ENCODE measurements at places on chromosomes 12 and 14.

DNA sequence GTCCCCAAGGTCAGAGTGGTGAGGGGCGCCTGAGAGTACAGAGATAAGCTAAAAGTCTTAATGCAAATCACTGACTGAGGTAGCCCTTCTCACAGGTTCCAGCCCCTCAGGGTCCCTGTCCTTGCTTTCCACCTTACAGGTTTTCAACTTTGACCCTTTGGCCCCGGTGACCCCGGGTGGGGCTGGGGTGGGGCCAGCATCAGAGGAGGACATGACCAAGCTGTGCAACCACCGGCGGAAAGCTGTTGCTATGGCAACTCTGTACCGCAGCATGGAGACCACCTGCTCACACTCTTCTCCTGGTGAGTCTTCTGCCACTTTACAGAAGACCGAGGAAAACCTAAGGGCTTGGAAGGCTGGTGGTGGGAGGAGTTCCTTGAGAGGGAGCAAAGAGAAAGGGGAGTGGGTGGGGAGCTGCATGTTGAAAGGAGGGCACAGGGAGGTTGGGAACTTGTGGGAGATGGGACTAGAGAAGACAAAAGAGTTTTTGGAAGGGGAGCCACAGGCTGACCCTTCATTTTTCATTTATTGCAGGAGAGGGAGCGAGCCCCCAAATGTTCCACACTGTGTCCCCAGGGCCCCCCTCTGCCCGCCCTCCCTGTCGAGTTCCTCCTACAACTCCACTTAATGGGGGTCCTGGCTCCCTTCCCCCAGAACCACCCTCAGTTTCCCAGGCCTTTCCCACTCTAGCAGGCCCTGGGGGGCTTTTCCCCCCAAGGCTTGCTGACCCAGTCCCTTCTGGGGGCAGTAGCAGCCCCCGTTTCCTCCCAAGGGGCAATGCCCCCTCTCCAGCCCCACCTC is 2.4 kb downstream of the MBD6 start:
- DNase-seq, result no peak

- DNase-seq, result no peak
Observed at GRCh38 chr12:120228041-120228290, 27.1 kb upstream of the RPLP0 start.

DNA sequence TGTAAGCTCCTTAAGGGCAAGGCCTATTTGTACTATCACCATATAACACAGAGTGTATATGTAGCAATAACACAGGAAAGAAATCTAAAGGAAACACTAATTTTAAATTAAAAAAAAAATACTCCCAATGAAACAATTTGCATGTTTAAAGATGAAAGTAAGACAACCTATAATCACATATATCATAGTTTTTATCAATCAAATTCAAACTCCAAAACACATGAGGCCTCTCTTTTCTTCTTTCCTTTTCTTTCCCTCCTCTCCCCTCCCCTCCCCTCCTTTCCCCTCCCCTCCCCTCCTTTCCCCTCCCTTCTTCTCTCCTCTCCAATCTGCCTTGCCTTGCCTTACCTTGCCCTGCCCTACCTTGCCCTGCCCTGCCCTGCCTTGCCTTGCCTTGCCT is 405.8 kb upstream of the RPL10L start:
- no peak for DNase-seq

- DNase-seq, result peak; percentile 71
Observed at GRCh38 chr14:58639842-58640484, 2.2 kb downstream of the DACT1 start.

DNA sequence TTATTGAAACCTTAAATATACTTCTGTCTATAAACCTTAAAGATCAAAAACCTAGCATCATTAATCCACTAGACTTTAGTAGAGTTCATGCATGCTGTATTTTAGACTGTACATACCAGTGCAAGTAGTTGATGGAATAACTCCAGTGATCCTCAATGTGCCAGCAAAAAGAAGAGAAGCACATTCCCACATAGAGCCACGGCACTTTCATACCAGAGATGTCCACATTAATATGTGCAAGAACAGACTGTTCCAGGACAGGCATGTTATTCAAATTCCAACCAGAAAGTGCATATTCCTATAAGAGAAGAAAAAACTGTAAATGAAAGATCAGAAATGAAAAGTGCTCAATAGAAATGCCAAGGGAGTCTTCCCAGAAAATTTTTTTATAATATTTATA is 55.0 kb downstream of the KDM5A start:
- no peak for DNase-seq

- no peak for DNase-seq
Observed at GRCh38 chr12:6387541-6387940, 3.6 kb downstream of the LTBR start.

DNA sequence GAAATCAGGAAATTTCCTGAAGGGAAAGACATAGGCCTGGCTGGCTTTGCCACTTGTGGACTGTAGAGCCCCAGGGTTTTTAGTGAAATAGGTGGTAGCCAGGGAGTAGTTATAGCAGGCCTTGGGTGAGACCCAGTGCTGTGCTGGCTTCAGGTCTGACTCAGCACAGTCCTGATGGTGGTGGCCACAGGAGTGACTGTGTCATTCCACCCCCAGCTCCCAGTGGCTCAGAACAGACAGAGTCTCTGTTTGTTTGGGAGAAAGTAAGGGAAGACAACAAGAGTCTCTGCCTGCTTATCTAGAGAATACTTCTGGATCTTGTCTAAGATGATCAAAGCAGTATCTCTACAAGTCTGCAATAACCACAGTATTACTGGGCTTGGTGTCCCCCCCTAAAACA is 27.5 kb upstream of the OR6J1 start:
- no peak for DNase-seq

- no peak for DNase-seq
Observed at GRCh38 chr14:106134886-106135285, 608.5 kb downstream of the TMEM121 start.

GRCh38 chr12:124588751-124589267 is 21.4 kb upstream of the NCOR2 start:
- DNase-seq, result no peak

DNA sequence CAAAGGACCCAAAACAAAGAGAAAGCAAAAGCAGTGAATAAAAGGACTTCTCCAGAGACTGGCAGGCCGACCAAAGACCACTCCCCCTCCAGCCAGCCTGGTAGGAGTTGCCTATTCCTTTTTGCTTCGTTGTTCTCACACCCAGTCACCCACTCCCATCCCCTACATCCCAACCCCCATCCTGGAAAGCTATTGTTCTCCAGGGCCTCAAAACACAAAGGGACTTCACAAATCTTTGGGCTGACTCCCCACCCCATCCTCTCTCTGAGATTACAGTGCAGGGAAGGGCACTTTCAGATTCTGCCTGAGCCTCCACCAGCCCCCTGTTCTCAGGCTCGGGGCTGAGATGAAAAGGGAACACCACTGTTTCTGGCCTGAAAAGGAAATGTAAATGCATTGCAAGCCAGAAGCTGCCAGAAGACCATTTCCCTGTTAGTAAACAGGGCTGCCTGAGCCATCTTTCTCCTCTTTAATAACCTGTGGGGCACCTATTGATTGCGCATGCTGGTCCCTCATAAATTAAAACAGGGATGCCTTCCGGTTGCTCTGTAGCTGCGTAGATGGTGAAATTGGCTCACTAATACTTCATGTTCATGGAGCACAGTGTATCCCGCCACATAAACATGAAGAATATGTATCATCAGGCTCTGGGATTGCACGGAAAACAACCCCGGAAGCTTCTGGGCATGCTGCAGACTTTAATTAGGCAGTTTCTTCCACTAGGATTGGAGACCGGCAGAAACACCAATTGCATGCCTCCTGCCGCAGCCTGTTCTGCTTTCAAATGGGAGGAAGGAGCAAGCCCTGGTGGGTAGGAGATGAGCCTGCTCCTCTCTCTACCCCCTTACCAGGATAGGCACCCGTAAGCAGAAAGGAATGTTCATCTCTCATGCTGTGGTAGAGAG is 130.3 kb upstream of the FUT8 start:
- DNase-seq, result peak; percentile 76

- no peak for DNase-seq
Observed at GRCh38 chr14:58771016-58771415, 133.3 kb downstream of the DACT1 start.

DNA sequence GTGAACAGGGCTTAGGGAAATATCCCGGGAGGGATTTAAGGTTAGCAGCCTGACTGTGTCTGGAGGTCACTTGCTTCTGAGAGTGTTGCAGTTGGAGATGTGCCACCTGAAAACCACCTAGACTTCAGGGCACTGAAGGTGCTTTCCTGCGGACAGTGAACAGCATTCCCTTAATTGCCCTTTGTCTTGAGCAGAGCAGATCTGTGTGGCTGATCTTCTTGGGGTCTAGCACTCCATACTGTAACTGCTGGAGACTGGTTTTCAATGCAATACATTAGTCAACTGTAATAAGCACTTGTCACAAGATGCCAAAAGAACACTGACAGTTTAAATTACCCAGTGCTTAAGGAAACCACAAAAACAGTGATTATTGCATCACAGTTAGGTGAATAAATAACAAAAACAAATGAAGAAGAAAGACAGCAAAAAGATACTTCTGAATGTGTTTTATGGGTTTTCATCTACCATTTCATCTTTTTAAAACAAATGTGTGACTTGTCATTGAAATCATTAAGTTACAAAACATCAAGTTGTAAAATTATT is 111.8 kb downstream of the PRIMA1 start:
- DNase-seq, result no peak

DNA sequence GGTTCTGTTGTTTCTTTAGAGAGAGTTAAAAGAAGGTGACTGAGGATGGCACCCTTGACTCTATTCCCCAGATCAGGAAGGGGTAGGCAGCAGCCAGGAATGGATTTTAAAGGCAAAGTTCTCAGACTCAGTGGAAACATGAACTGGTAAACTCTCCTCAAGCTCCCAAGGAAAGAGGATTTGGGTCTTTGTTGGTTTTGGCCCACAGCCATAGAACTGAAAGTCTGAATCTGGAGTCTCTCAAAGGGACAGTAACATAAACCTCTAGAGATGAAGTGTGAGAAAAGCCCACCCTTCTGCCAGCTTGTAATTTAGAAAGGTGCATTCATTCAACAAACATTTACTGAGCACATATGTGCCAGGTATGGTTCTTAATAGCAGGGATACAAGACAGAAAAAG is 28.6 kb upstream of the BLTP3B start:
- DNase-seq, result no peak

DNA sequence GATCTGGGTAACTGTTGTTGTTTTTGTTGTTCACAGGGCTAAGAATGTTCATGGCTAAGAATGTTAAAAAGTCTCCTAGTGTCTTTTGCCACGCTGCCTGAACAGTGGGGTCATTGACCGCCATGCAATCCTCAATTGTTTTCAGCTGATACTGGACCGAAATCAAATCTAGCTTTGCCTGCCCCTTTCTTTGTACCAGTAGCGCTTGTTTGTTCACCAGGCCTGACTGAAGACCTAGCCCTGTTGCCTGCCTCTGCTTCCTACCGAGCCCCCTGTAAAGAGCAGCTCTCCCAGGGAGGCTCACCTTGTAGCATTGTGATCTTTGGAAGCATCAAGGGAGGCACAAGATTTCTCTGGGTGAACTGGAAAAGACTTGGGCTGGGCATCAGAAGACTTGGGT is 6.7 kb downstream of the PSEN1 start:
- no peak for DNase-seq

DNA sequence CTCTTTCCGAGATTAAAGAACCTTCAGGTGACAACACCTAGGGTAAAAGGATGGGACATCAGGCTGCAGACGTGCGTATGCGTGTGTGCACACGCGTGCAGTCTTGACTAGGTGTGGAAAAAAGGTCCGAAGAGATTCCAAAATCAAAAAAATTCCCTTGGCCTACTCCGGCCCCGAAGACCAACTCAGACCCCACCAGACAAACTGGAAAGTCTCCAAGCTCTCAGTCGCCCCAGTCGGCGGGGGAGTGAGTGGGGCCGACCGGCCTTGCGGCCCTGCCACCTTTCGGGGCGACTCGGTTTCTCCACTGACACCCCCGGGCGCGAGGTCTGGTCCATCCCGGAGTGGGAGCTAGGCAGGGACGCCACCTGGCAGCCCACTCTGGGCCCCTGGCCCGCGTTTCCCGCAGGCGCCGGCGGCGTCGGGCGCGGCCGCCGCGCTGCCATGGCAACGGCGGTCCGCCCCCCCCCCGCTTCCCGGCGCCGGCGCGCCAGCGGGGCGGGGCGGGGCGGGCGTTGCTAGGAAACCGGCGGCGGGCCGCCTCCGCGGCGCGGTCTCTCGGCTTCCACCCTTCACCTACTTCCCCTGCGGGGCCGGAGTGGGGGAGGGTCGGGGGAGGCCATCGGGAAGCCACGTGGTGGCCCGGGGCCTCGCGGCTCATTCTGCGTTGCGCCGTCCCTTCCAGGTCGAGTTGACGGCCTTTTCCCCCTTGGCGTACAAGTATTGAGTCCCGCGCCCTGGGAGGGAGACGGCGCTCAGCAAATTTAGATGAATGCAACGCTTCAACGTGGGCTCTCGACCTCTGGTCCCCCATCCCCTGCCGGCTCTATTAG is 253.1 kb downstream of the EFCAB11 start:
- peak; percentile 95 for DNase-seq

- no peak for DNase-seq
Observed at GRCh38 chr12:121610239-121611149, 15.8 kb upstream of the ORAI1 start.

DNA sequence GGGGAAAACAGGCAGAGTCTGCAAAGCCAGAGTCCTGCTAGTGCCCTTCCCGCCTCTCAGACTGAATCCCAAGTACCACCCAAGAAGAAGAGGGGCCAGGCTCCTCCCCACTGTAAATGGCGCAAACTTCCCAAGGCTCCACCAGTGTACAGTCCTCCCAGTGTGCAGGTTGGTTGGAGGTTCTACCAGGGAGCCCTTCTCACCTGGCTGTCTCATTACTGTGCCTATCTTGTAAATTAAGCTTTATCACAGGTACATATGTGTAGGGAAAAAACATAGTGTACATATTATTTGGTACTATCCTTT is 189.7 kb downstream of the FSCB start:
- DNase-seq, result no peak

- DNase-seq, result no peak
Observed at GRCh38 chr14:36493761-36494160, 26.3 kb downstream of the NKX2-1 start.

DNA sequence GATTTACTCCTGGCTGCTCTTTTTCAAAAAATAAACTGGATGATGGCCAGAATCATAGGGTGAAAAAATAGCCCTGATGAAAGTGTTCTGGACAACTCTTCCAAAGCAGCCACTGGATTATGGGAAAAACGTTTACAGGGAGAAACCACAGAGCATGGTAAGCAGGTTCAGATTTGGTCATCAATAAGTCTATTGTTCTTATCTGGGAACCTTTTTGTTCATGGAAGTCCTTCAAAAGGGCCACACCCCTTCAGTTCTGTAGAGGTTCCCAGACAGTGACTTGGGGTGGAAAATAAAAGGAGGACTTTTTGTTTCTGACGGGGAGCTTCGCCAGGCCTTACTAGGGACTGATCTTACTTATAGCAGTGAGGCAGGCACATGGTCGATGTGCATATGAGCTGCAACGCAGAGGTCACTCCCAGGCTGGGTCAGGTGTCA is 117.4 kb upstream of the SLC38A2 start:
- DNase-seq, result no peak

- no peak for DNase-seq
Observed at GRCh38 chr14:42855085-42855484, 1248.4 kb downstream of the LRFN5 start.

GRCh38 chr12:56760460-56760859 is 2.7 kb upstream of the HSD17B6 start:
- DNase-seq, result no peak

GRCh38 chr14:64830961-64831360 is 48.7 kb downstream of the SPTB start:
- DNase-seq, result no peak

- DNase-seq, result no peak
Observed at GRCh38 chr12:52238916-52239646, 6.0 kb downstream of the KRT7 start.

- peak; percentile 98 for DNase-seq
Observed at GRCh38 chr12:53984901-53985691, at the start of gene HOXC10. TSS of gene HOXC10 (plus strand) at chr12:53985146. CDS start at chr12:53985260, 114 bp downstream.
